Stimulated activated CD4-positive, alpha-beta T cell treated with anti-CD3 and anti-CD28 coated beads, Interleukin-15, amount 100 ng/mL, for 48 hours (primary cell): ENCODE measurements at places on chromosomes 5 and 9.
A peak's percentile ranks its signal among the peaks of the same experiment; 100 is the strongest.

- no peak for DNase-seq
Observed at GRCh38 chr9:98602839-98603500, 105.8 kb downstream of the GABBR2 start.

- DNase-seq: no peak
Observed at GRCh38 chr5:57929271-57929670, 446.7 kb upstream of the ACTBL2 start.

- DNase-seq: no peak
Observed at GRCh38 chr9:117374076-117374725, 40.7 kb downstream of the ASTN2 start.

- no peak for DNase-seq
Observed at GRCh38 chr5:115413651-115414050, 117.2 kb upstream of the CCDC112 start.

GRCh38 chr5:159218595-159219023 is 9.3 kb upstream of the RNF145 start:
- DNase-seq: no peak

DNA sequence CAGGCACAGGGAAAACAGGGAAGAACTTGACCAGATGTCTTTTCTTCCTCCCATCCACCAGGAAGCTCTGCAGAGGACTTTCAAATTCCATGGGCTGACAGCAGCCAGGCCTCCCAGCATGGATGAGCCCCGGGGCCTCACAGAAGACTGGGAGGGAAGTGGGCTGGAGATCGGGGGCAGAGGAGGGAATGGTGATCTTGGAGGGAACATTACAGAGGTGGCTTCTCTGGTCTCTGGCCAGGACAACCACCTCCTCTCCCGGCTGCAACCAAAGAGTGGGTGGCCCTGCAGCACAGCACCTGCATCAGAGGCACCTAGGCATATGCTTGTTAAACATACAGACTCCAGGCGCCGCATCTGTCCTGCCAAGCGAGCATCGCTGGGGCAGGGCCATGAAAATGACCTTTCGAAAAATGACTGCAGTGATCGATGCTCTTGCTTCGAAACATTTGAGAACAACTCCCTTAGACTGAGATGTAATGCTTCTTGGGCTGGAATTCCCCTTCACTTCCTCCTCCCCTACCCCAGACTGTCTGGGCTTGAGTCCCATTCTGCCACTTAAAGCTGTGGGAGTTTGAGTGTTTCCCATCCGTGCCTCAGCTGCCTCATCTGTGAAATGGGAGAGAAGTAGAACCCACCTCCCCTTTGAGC is 68.7 kb upstream of the UNC5A start:
- no peak for DNase-seq

DNA sequence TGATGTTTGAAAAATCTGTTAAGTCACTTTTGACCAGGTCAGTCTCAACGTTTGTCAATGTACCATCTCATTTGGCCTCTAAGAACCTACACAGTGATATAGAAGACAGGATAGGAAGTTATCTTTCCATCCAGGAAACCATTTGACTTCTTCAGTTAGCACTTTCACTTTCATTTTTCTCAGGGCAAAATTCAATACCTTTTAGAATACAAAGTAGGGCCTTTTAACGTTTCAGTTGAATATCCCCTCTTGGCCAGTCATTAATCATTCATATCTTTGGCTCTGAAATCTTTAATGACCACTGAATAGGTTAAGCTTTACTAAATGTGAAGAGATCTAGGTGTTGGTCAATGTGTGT is 101.1 kb upstream of the GNAQ start:
- DNase-seq: no peak

- DNase-seq: no peak
Observed at GRCh38 chr5:5139777-5140478, at the start of gene ADAMTS16. ADAMTS16 (plus strand) TSS chr5:5140330; CDS start chr5:5140468, 138 bp downstream.

GRCh38 chr5:134524272-134524825 is 1.1 kb upstream of the JADE2 start:
- peak; percentile 35 for DNase-seq

GRCh38 chr5:105593011-105593760 is 2030.6 kb upstream of the NUDT12 start:
- DNase-seq: no peak

- DNase-seq: no peak
Observed at GRCh38 chr9:15965246-15965745, 412.5 kb downstream of the CCDC171 start.

GRCh38 chr9:110069326-110070248 is 138.4 kb downstream of the C9orf152 start:
- no peak for DNase-seq

- no peak for DNase-seq
Observed at GRCh38 chr5:142248853-142249462, 75.9 kb downstream of the SPRY4 start.

GRCh38 chr9:129731477-129732085 is 21.3 kb downstream of the PTGES start:
- no peak for DNase-seq
